ENCODE measurements at places on chromosomes 5 and 9.
A peak's percentile ranks its signal among the peaks of the same experiment; 100 is the strongest.

DNA sequence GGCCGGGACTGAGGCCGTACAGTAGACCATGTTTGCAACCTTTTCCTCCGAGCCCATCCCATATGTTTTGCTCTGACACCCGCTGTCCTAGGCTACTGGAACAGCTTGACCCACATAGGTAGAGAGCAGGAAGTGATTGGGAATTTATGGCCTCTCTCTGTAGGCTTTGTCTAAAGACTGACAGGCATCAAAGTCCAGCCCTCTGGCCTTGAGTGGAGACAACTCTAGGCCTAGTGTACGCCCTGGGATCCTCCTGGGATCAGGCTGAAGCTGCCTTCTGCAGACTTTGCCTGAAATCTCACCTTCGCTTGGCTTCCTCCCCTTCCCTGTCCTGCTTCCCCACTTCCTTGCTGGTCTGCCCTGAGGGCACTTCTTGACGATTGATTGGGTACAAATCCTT, 13.6 kb upstream of the AKNA start:
- no peak for DNase-seq

DNA sequence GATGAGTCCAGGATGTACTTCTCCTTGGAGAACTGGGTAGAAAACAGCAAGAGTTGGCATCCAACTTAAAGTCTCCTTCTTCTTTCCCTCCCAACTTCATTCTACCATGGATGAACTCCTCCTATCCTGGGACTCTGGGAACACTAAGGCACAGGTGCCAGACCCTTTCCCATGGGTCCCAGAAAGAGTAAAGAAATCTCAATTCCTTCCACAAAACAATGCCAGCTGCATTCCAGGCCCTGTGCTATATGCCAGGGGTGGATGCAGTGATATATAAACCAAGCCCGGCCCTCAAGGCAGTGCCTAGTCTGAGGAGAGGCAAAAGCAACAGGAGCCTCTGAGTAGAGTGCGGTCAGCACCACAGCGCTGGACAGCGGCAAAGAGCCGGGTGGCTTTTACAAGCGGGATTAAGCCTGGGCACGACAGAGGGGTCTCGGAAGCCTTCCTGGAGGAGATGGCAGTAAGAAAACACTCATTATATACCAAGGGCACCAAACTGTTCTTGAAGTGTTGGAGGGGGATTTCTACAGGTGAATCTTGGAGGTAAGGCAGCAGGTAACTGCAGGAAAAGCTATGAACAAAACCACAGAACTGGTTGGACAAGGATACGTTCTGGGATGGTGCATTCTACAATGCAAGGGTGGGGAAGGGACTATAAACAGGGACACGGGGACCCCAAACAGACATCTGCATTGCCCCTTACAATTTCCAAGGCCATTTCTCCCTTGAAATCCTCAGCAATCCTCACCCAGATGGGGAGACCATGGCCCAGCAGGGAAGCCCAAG, 16.4 kb upstream of the TOR2A start:
- DNase-seq, result no peak

- no peak for DNase-seq
These were observed 77.6 kb downstream of the LIFR start for GRCh38 chr5:38478878-38479277.

DNA sequence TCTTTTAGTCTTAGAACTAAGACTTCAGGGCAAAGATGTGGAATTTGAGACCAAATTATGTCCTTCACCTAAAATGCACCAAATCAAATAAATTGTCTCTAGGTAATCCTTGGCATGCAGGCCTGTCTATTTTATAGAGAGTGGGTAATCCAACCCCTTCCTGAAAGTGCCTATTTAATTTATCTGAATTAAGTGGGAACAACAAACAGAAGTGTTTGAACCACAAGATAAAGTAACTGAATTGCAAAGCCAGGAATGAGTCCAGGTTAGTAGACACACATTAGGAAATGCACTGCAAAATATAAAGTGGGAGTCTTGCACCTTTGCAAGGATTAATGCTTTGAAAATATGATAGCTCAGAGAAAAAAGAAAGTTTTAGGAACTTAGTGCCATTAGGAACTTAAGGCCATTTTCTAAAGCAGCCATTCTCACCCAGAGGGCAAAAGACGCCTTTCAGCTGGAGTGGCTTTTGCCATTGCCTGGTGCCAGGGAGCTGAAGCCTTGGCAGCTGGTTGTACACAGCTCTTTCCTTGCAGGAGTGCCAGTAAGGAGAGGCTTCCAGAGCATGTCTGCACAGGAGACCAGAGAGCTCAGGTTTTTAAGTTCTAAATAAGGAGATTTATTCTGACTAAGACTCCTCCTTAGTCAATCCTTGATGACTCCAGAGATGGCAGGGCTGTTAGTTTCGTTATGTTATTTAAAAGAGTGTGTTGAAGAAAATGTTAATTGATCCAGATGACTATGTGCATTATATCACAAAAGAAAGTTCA, 151.7 kb upstream of the ELL2 start:
- DNase-seq, result peak; percentile 89

Data from mammary epithelial cell (primary cell).